ENCODE measurements at places on chromosomes 2 and 18.
A peak's percentile ranks its signal among the peaks of the same experiment; 100 is the strongest.

DNA sequence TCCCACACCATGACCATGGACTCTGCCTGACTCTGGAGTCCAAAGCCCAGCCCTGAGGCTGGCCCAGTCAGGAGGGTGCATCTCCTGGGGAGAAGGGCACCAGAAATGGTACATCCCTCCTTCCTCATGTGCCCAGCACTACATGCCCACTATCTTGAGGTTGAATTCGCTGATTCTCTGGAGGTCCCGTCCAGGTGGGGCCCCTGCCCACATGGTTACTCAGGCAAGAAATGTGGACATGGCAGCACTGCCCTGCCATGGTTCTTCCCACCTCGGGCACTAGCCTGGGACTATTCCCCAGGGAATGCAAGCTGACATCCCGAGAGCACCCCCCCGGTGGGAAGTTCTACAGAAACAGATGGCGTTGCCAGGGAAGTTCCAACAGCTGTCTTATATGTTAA is 15.3 kb upstream of the HES6 start:
- DNase-seq, result no peak

- DNase-seq, result peak; percentile 71
Measured at GRCh38 chr18:26488417-26489009, 59.8 kb downstream of the KCTD1 start.

DNA sequence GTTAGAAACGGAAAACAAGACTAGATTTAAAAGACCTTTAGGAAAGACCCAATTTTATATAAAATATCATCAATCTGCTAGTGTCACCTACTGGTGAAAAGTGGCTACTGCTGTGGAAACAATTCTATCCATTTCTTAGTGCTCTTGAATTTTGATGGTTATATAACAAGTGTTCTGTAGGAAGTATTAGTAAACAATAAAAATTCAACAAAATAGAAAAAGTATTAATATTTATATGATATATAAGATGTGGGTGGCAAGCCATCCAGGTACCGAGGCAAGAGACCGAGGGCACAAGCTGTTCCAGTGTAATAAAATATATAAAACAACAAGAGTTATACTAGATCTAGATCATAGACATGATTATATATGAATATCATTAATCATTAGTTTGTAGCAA is 6.2 kb upstream of the TMEM87B start:
- DNase-seq, result peak; percentile 4

DNA sequence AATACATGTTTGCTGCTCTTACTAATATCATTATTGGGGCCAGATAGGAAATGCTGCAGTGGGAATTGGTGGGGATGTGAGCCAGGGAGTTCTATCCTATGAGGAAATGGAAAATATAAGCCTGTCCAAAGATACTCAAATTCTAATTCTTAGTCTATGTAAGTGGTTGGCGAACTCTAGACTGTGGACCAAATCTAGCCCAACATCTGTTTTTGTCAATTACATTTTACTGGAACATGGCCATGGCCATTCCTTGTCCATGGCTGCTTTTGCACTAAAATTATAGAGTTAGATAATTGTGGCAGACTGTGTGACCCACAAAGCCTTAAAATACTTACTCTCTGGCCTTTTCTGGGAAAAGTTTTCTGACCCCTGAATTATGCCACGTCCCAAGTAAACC is 113.3 kb downstream of the MGAT5 start:
- no peak for DNase-seq

- DNase-seq, result peak; percentile 80
Measured at GRCh38 chr2:20224716-20225293, at the start of gene SDC1. Gene SDC1 (minus strand): TSS chr2:20225130. CDS start chr2:20224867, 263 bp downstream.

- no peak for DNase-seq
Measured at GRCh38 chr2:154125891-154126290, 254.2 kb downstream of the GALNT13 start.

DNA sequence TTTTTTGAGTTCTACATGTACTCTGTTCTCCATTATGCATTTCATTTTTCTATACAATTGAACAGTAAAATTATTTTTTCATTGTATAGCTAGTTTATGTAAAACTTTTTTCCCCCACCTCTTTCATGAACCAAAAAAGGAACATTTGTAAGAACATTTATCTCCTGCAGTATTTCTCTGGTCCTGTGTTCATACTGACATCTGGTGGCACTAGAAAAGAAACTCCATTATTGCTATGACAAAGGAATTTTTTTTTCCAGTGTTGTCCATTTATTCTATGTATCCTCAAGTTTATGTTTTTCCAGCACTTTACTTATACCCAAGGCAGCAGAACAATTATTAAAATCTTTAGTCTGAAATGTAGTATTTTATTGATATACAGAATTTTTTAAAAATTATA is 27.4 kb upstream of the CHAC2 start:
- DNase-seq, result no peak

DNA sequence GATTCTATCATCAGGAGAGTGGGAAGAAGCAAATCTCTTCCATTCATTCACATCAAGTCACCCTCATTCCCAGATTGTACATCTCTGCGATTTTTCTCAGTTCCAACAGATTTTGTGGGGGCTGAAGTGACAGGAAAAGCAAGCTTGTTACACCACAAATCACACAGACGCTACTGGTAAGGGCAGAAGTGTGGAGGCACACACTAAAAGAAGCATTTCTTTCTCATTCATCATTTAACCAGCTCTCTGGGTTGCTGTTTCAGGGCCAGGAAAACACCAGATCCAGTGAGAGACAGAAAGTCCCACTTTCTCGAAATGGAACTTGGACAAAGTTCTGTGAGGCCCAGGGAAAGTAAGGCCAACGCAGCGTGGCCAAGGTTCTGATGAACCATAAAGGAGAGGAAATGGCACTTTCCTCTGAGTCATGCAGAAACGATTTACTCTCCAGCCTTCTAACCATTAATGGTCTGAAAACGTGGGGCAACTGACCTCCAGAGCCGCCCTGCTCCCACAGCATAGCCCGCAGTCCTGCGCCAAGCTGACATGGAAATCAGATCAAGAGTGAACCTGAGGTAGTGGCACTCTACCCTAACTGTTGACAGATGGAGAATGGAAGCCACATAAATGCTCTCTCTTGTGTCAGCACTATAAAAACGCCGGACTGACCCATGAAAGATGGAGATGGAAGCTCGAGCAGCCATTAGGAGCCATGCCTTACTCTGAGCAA is 191.0 kb downstream of the C1D start:
- no peak for DNase-seq

- DNase-seq, result no peak
Measured at GRCh38 chr2:58939388-58939787, 698.3 kb upstream of the FANCL start.

DNA sequence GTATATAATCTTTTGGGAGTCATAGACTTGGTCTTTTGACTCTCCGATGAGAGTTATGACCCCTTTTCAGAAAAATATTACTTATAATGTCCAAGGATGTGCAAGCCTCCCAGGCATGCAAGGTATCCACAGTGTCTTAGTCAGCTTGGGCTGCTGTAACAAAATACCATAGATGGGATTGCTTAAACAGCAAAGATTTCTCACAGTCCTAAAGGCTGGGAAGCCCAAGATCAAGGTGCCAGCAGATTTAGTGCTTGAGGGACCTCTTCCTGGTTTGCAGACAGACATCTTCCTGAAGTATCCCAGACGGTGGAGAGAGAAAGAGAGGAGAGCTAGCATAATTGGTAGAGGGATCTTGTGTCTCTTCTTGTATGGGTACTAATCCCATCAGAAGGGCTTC is 35.6 kb upstream of the FBXO11 start:
- DNase-seq, result no peak

GRCh38 chr2:26569216-26570082 is 71.7 kb downstream of the CIB4 start:
- no peak for DNase-seq

DNA sequence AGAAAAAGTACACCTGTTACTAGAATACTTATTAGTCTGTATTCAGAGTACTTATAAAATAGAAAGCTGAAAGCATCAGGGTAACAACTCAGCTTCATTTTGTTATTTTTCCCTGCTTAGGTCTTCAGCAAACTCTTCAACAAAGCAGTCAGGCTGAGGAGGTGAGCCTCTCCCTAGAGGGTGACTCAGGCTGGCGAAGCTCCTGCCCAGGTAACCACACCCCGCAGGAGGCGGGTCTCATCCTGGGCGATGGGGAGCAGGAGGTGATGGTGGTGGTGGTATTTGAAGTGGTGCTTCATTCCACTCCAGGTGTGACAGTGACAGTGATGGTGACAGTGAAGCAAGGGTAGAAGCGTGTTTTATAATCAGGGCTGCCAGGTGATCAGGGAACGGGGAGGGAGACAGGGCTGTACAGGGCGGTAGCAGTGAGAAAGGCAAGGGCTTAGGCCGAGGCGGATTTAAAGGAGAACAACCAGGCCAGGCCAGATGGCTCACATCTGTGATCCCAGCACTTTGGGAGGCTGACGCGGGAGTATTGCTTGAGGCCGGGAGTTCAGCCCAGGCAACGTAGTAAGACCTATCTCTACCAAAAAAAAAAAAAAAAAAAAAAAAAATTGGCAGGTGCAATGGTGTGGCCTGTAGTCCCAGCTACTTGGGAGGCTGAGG is 127.1 kb downstream of the SOCS6 start:
- no peak for DNase-seq

- DNase-seq, result no peak
Measured at GRCh38 chr2:235938611-235939010, 229.6 kb downstream of the GBX2 start.

DNA sequence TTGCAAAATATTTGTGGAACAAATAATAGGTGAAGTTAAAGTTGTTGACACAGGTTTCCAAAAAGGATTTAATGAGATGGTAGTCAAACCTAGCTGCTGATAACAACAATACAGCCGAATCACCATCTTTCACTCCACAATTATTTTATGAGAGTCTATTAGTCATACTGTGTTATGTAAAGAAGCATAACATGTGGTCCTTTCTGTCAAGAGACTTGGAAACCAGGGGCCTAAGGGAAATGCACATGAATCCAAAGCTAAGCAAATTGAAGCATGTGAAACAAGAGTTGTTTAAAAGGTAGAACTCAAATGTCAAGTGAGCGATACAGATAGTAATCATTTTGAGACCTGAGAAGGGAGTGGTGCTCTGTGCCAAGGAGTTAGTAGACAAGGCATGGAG is 16.0 kb downstream of the CD28 start:
- DNase-seq, result peak; percentile 5

GRCh38 chr18:79692886-79693285 is 13.3 kb downstream of the CTDP1 start:
- no peak for DNase-seq

DNA sequence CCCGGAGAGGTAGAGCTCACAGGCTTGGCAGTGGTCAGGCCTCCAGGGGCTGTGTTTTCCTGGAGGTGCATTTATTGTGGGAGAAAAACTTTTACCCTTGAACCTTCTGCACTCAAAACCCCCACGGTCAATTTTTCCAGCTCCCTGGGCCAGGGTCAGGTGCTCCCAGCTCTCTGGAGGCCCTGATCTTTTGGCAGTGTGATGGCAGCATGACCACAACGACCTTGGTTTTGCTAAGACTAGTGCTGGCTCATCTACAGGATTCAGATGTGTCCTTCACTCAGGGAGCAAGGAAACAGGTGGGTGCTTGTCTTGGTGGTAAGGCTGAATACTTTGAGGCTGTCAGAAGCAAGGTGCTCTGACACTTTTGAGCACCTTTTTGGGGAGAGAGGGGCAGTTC is 92.3 kb downstream of the CCDC93 start:
- DNase-seq, result no peak

DNA sequence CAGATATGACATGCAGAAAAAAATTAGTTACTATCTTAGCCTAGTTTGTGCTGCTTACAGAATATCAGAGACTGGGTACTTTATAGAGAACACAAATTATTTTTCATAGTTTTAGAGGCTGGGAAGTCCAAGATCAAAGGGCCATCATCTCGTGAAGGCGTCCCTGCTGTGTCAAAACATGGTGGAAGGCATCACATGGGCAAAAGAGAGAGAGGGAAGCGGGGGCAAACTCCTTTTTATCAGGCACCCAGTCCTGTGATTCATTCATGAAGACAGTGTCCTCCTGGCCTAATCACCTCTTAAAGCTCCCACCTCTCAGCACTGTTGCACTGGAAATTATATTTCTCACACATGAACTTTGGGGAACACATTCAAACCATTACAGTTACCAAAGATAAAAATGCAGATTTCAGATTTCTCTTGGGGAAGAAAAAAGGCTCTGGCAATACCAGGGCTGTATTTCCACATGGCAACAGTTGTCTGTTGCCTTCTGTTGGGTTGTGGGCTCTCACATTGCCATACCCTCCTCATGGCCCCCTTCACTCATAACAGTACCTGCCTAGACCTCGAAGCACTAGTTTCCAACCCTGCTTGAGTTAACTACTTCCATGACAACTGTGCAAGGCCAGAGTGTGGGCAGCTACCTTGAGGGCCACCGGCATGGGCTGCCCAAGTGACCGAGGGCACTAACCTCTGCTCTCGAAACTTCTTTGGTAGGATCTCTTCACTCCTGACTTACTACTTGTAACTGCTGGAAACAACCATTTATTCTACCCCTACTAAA is 2.7 kb upstream of the ACTR3 start:
- no peak for DNase-seq
